Suprapubic skin (tissue), 4 donors: ENCODE measurements at places on chromosomes 7 and 10. TPM values are rescaled to one million over a fixed set of nuclear protein-coding genes. Genes with fewer than 3 reads are reported as not detected.

GRCh38 chr7:37285706-37286453, 162.8 kb downstream of the ELMO1 start:
- no peak for DNase-seq

GRCh38 chr10:89471110-89471809, 56.9 kb downstream of the IFIT5 start:
- no peak for DNase-seq

DNA sequence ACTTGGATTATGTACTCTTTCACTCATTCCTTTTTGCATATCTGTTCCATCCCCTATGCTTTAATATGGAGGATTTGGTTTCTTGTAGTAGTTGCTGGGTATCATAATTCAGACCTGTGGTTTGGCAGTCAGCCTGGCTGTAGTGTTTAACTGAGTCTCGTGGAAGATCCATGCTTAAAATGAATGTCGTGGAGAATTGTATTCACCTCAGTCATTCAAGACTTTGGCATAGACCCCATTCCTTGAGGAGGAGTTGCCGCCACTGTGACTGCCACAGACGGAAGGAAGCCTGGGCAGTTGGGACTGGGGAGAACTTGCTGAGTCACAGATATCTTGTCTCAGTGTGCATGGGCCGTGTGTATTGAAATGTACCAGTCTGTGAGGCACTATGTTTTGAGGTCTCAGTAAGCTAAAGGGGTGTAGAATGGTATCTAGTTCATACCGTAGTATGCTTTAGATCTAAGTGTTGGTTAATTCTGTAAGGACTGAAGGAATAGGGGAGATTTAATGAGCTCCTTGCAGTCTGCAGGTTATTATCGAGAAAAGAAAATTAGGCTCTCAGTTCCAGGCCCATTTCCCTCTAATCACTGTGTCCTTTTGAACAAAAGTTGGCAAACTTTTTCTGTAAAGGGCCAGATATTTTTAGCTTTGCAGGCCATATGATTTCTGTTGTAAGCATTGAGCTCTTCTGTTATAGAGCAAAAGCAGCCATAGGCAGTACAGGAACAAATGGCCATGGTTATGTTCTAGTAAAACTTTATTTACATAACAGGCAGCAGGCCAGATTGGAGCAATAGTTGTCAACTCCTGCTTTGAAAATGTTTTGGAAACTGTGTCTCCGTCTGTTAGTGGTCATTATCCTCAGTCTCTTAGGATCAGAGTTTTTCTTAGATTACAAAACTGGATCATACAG, 76.8 kb downstream of the TPST1 start:
- DNase-seq: no peak

Gene PFKFB3
- total RNA-seq: 115 TPM

Gene TMEM229A
- total RNA-seq: not detected

GRCh38 chr7:50858528-50859245, 76.0 kb upstream of the GRB10 start:
- no peak for DNase-seq

DNA sequence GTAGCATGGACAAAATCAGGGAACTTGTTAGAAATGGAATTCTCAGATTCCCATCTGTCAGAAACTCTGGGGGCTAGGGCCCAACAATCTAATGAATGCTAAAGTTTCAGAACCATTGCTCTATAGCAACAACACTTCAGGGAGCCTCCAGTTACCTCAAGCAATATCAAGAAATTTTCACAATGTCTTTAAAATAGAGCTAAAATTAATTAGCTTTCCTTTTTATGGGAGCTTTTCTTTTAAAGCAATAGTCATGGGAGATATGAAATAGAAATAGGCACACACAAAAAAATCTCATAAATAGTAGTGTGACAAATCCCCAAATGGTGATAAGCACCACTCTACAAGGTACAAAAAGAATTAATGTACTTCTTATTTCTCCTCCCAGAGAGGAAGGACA, 80.9 kb downstream of the AASS start:
- no peak for DNase-seq
